ENCODE measurements at places on chromosomes 16 and 17.

DNA sequence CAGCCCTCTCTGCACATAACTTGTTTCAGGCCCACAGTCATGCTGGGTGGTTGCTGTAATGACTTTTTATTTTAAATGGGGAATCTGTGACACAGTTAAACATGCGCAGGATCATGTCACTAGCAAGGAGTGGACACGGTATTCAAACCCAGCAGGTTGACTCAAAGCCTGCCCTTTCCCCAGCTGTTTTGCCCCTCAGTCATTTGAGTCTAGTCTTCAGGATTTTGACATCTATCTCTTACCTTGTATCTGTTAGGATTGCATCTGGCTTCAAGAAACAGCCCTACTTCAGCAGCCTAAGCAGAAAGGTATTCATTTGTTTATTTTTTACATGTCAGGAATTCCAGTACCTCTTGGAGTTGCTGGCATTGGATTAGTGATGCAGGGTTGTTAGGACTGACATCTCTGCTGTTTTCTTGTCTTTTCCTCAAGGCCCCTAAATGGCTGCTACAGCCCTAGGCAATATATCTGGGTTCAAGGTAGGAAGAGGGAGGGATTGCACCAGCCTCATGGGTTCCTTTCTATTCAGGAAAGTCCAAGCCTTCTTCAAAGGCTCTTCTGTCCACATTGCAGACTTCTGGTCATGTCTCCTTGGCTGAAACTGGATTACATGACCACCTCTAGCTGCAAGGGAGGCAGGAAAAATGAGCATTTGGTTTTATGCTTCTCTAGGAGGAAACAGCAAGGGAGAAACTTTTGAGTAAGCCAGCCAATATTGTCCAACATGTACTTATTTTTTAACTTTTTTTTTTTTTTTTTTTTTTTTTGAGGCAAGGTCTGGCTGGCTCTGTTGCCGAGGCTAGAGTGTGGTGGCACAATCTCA, 22.8 kb downstream of the ABCC1 start:
- DNase-seq = no peak

- DNase-seq = no peak
Observed at GRCh38 chr16:88805887-88806393, 2.4 kb downstream of the CDT1 start.

DNA sequence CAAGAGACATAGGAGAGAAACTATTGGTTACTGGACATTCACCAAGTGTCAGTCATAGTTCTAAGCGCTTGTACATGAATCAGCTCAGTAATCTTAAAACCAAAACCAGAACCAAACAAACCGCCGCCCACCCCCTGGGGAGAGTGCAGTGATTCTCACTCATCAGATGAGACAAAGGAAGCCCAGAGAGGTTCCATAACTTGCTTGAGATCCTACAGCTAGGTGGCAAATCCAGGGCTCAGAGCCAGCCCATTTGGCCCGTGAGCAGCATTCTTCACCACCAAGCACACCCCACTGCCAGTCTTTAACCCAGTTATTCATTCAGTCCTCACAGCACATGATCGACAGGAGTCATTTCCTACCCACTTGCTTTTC, 37.2 kb upstream of the RGS9 start:
- DNase-seq = peak; percentile 79

GRCh38 chr17:30253312-30253711, 17.8 kb upstream of the SLC6A4 start:
- no peak for DNase-seq

DNA sequence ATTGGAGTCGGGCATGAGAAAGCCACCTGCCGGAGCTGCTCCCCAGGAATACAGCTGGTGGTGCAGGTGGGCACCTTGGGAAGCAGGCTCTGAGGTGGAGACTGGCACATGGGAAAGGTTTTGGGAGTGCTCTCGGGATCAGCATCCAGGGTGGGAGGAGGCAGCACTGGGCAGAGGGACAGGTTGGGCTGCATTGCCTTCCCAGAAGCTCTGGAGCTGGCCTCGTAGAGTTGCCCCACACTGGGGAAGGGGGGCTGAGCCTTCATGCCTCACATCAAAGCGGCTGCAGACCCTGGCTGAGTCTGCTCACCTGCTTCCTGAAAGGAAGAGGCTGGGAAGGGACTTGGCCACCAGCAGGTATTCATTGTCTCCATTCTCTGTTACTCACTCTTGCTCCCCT, 13.5 kb upstream of the GPRC5B start:
- no peak for DNase-seq

DNA sequence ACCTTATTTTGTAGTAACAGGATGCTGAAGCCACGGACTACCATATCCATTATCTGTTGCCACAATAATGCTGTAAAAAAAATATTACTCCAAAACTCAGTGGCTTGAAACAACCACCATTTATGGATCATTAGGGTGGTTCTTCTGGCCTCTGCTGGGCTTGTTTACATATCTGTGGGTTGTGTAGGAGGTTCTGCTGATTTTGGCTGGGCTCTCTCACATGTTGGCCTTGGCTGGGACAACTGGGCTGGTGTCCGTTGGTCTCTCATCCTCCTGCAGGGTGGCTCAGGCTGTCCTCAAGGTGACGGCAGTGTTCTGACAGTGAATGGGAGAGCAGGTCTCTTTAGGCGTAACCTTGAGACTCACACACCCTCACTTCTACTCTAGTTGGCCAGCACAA, 76.0 kb downstream of the GPR139 start:
- DNase-seq = no peak

DNA sequence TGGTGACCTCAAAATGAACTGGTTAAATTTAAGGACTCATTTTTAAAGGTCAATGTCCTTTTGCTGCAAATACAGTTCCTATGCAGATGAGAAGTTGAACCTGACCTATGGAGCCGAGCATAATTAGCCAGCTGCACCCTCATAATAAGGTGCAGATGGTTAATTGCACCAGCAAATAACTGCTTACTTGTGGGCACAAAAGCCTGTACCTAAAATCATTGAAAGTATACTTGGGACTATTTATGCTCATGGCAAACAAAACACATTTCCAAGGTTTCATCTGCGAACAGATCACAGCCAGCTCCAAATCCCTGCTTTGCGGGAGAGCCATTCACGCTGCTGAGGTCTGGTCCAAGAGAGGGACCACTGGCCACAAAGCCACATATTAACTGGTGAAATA, 13.0 kb downstream of the HYDIN start:
- no peak for DNase-seq

- DNase-seq = no peak
Observed at GRCh38 chr16:2341456-2342447, 1.2 kb upstream of the ABCA3 start.

- DNase-seq = no peak
Observed at GRCh38 chr17:62870030-62870541, 62.0 kb upstream of the MARCHF10 start.

DNA sequence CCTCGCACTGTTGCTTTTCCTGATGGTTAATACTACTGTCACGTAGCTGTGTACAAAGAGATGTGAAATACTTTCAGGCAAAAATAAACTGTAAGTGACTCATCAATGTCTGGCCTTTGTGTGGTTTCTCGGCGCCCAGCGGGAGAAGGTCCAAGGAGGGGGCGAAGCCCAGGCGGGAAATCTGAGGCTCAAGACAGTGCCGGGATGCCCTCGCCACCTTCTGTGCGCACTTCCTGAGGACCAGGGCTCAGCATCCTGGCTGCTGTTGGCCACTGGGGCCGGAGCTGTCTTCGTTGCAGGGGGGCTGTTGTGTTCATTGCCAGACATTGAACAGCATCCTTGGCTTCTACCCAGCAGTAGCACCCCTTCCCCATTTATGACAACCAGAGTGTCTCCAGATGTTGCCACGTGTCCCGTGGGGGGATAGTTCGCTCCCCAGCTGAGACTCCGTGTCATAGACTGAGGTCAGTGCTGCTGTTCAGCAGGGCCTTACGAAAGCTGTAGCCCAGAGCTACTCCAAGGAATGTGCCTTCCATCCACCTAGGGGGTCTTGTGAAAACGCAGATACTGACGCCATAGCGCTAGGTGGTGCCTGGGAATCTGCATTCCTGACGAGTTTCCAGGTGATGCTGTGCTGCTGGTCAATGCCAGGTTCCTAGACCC, 67.3 kb upstream of the PLCG2 start:
- DNase-seq = no peak

- no peak for DNase-seq
Observed at GRCh38 chr16:58038219-58038641, 12.7 kb downstream of the MMP15 start.

DNA sequence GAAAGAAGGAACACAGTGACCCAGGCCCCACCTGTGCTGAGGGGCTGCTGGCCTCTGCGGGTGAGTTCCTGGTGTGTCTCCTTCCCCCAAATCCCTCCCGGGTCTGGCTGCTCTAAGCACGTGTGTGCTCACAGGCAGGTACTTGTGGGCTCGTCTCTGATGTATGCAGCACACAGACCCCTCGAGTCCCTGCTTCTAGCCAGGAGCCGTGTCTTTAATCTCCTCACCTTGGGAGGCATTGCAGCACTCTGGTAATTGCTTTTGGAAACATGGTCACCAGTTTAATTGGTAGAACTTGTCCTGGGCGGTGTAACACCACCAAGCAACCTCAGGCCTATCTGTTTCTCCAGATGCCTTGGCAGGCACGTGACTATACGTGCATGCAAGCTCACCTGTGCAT, 8.8 kb upstream of the RPL38 start:
- no peak for DNase-seq

DNA sequence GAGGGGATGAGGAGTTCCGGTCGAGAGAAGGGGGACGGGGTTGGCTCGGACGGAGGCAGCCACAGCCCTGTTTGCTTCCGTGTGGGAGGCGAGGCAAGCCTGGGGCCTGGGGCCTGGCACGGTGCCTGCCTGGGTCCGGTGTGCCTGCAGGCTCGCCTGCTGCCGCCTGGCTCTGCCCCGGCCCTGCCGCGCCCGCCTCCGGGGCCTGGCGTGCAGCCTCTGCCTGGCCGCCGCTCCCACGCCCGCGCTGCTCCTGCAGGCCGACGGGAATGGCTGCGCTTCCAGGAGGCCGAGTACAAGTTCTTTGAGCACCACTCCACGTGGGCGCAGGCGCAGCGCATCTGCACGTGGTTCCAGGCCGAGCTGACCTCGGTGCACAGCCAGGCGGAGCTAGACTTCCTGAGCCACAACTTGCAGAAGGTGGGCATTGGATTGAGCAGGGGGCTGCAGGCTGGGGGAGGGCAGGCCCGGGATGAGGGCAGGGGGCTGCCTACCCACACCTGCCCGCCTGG, 53.1 kb downstream of the MRC2 start:
- no peak for DNase-seq

DNA sequence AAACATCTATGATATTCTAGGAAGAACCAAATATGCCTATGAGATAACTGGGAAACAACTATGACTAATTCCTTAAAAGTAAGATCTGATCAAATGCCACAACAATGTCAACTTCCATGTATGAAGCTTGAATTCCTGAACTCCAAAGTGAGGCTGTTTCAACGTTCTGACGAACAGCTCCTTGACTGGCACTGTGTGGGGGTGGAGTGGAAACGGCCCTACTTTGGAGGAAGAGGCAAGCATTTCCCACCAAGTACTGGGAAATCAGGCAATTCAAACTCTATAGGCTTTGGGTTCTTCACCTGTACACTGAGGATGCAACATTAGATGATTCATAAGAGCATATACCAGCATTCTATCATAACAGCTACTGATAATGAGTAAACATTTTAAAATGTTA, 187.2 kb downstream of the CDK5R1 start:
- DNase-seq = no peak

GRCh38 chr17:38967290-38967738, at the start of gene FBXO47:
Gene FBXO47 (minus strand): TSS chr17:38967403. CDS start chr17:38963025, 4,378 bp downstream.
- peak; percentile 70 for DNase-seq

DNA sequence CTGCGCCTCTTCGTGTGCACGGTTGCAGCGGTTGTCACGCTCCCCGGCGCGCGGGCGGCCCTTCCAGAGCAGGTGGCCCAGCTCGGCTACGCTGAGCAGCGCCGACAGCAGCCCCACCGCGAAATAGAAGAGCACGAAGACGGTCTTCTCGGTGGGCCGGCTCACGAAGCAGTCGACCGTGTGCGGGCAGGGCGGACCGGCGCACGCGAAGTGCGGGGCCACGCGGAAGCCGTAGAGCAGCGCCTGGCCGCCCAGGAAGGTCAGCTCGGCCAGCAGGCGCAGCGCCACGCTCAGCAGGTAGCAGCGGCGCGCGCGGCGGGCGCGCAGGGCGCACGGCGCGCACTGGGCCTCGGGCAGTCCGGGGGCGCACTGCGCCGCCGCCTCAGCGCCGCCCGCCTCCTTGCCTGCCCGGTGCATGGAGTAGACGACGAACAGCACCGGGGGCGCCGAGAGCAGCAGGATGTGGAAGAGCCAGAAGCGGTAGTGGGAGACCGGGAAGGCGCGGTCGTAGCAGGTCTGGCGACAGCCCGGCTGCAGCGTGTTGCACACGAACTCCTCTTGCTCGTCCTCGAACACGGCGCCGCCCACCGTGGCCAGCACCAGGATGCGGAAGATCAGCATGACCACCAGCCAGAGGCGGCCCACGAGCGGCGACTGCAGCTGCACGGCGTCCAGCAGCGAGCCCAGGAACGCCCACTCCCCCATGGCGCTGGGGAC, 1.3 kb downstream of the GJD3 start:
- no peak for DNase-seq

- DNase-seq = no peak
Observed at GRCh38 chr16:75818491-75818890, 92.2 kb upstream of the CPHXL start.

GRCh38 chr17:65518256-65518655, 43.2 kb downstream of the AXIN2 start:
- no peak for DNase-seq

DNA sequence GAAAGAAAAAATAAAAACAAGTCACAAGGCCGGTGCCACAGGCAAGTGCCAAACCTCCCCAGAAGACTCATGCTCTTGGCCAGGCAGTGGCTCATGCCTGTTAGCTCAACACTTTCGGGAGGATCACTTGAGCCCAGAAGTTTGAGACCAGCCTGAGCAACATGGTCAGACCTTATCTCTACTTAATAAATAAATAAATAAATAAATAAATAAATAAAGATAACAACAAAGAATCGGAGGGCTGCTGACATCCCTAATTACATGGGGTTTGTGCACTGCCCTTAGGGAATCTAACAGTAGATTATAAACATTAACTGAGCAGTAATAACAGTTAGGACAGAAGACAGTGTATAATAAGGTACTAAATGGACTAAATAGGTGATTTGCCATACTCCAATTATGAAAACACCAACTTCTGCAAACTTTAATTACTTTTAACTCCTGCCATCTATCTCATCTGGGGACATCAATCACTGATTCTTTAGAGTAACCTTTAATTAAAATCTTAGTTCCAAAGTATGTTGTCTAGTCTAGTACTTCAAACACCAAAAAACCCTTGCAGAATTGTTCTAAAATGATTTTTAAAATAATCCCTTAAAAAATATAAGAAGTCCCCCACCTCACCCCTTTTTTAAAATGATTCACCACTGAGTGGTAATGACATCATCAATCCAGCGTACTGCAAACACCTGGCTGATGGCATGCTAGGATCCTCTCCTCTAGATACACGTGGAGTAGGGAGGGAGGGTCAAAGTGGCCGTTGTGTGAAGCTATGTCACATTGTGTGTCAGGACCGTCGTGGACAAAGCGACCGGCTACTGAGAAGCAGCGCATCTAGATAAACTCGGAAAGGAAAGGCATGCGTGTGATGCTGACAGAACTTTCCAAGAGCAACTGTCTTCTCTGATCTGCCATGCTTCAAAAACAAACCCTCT, 28.5 kb downstream of the CYTH1 start:
- DNase-seq = no peak

GRCh38 chr17:68399638-68400403, 57.5 kb downstream of the WIPI1 start:
- DNase-seq = peak; percentile 31

Data from activated T-cell treated with anti-CD3 and anti-CD28 coated beads for 48 hours (primary cell).